ENCODE measurements at places on chromosomes 4 and X.

- DNase-seq = no peak
These were observed 59.9 kb downstream of the HHIP start for GRCh38 chr4:144705601-144706590.

- DNase-seq = no peak
These were observed 26.9 kb downstream of the SLC2A9 start for GRCh38 chr4:9994246-9994847.

- DNase-seq = peak; percentile 96
These were observed at the start of gene STOX2 for GRCh38 chr4:183905081-183905592. Gene STOX2 (plus strand): TSS chr4:183905307. CDS start chr4:183906791, 1,484 bp downstream.

- no peak for DNase-seq
These were observed 51.6 kb downstream of the KIT start for GRCh38 chr4:54709400-54709799.

DNA sequence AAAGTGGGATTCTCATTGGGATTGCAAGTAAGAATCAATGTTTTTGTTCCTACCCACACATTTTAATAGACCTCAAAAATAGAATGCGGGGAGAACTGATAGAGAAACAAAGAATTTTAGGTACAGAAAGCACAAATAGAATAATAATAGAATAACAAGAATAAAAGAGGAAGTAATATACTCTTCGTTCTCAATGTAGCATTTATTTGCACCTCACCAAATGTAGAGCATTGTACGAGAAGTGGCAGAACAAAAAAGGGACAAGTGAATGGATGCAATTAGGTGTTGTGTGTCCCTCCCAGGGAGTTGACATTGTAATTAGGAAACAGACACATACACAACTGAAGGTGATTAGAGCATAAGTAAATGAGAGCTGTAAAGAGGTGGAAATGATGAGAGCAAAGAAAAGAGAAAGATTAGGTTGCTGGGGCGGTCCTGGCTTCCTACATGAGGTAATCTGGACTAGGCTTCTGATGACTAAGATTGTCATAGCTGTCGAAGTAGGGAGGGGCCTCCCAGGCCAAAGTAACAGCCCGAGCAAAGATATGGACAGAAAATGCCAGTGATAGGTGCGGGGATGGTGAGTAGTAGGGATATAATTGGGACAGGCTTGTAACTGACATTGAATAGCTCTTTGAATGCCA lies 10.4 kb downstream of the RAB9A start:
- DNase-seq = no peak

DNA sequence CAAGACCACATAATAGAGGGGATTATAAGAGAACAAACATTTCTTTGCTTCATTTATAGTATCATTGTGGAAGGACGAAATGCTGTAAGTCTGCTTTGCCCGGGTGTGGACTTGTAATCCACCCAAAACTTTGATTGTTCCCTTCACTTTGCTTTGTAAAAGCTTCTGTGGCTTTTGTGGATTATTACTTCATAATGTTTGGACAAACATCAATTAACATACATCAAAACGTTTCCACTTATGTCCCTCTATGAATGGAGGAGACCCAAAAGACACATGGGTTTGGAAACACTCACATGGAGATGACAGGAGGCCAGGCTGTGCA lies 415.4 kb downstream of the SPRY1 start:
- DNase-seq = no peak

GRCh38 chr4:107618656-107619055 lies 101.4 kb downstream of the PAPSS1 start:
- DNase-seq = no peak
